Astrocyte (in vitro differentiated cells and primary cell): ENCODE measurements at places on chromosomes 3 and 15.

DNA sequence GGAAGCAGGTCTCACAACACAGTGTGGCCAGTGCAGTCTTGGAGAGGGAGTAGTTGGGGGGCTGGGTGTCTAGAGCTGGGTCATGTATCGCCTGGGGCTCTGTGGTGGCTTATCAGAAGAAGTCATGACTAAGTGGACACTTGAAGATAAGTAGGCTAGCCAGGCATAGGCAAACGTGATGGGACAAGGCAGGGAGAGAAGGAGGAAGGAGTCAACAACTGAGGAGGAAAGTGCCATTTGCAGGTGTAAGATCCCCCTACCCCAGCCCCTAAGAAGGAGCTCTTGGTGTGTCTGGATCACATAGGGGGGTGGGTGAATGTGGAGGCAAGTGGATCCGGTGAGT is 352.3 kb downstream of the LRTM1 start:
- DNase-seq, result no peak

DNA sequence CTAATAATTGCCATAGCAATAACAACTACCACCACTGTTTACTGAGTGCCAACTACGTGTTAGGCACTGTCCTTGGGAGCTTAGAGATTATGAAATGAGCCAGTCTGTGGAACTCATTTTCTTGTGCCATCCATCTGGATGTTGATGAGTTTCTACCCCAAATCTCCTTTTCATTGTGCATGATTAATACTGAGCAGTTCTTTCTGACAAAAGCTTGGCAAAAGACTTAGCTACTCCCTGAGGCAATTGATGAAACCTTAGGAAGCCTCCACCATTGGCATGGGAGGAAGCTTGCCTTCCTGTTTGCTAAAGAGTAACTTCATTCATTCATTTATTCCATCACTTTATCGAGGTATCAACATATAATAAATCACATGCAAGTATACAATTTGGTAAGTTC is 39.8 kb downstream of the PRICKLE2 start:
- no peak for DNase-seq

- DNase-seq, result no peak
Measured at GRCh38 chr3:38313263-38313662, 31.2 kb downstream of the SLC22A14 start.

DNA sequence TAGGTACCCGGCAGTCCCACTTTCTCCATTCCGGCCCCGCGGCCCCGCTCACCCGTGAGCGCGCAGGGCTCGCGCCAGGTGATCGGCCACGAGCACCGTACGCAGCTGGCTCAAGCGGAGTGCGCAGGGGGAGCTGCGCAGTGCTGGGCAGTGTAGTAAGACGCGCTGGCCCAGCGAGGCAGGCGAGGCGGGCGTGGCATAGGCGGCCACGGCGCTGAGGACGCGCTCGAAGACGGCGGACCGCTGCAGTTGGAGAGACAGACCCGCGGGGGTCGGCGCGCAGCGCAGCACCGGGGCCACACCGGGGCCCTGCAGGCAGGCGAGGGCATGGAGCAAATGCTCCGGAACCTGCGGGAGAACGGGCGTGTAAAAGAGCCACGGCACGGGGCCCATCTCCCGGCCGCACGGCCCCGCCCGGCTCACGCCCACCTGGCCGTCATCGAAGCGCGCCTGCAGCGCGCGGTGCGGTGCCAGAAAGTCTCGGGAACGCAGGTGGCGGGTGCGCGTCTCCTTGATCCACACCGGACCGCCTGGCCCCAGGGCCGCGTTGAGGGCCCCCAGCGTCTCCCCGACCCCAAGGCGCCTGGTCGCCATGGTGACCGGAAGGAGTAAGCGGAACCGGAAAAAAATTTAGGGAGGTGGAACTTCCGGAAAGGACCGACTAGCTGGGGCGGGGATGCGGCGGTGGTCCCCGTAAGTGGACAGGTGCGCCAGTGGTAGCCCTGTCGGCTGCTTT is at the start of gene DALRD3:
DALRD3 (minus strand) TSS at position 610 of the 736 bp plus-strand sequence; CDS start at position 594, 16 bp downstream.
- peak; percentile 39 for DNase-seq

- no peak for DNase-seq
Measured at GRCh38 chr3:163768048-163768447, 1310.2 kb downstream of the SI start.

- DNase-seq, result peak; percentile 68
Measured at GRCh38 chr3:125148836-125149235, 63.7 kb downstream of the SLC12A8 start.

- peak; percentile 24 for DNase-seq
Measured at GRCh38 chr3:113953677-113954076, 5.9 kb downstream of the ZDHHC23 start.

DNA sequence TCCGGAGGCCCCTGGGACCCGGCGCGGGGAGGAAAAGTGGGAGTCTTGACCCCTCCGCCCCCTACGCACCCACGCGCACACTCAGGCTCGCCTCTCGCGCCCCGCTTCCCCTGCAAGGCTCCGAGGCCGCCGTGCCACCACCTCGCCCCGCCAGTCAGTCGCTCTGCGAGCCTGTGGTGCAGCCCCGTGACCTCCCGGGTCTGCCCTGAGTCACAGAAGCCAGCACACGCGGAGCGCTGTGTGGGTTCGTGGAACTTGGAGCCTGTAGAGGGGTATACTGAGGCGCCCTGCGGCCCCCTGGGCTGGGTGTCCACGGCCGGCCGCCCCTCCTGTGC is 380 bp upstream of the ALS2CL start:
- DNase-seq, result no peak

GRCh38 chr3:191066669-191067068 is 132.4 kb upstream of the OSTN start:
- peak; percentile 69 for DNase-seq

DNA sequence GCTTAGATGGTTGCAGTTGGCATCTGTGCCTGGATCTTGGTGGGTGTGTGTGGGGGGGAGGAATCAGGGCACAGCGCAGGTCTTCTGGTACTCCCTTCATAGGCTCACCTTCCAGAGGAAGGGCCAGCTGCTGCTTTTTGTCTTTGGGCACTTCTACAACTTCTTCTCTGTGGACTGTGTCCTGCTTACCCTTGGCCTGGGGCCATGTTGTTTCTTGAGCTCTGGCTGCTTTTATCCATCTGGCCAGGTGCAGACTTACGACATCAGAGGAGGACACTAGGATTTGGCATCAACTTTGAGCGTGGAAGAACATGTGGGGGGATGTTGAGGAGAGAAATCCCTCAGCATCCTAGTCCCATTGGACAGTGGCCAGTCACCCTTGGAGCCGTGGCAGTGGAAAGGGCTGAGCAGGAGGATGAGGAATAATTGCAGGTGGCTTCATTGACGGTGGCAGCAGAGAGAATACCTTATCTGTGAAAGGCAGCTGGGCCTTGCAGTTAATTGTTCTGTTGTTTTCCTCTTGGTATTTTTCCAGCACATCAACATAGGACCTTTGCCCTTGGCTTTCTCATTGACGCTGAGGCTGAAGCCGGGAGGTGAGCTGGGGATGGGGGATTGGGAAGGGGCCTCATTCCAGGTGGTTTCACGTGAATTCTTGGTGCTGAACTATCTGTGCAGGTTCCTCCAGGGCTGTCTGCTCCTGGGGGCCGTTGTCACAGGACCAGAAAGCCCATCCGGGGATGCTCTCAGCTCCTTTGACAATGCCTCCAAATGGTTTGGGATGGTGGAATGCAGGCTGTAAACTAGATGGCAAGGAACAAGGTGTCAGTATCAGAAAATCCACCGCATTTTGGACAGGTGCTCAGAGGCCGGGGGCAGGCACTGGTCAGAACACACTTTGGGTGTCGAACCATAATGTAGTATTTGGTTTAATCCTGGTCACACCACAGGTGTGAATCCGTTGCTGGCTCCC is 9.7 kb downstream of the EPHB1 start:
- DNase-seq, result no peak

- peak; percentile 38 for DNase-seq
Measured at GRCh38 chr3:133464573-133464972, 64.7 kb downstream of the BFSP2 start.

- DNase-seq, result no peak
Measured at GRCh38 chr15:40245666-40246450, 7.0 kb downstream of the PAK6 start.

DNA sequence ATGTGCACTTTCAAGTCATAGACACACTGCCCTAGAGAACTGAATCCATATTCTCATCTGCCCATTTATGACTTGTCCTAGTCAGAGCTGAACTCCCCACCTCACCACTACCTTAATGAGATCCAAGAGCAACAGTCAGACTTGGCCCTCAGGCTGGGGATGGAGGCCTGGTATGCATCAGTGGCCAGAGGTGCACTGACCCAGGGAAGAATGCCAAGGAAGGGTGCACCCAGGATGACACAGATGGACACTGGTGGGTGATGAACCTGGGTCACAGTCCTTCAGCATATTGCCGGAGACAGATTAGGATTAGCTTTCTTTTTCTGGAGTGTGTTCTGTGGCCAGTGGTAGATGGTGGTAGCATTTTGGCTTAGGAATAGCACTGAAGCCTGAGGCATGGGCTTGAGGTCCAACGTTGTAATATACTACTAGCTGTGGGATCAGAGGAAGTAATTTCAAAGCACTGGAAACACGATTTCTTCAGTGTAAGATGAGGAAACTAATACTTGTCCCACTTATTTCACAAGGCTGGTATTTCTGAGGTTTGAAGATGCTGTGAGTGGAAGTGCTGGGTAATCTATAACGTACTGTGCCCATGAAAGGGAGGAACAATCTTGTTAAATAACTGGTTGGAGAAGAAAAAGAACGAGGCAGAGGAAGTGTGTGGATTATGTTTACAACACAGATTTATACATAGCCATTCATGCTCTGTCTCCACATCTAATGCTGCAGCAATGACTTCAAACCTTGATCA is 265.0 kb downstream of the THRB start:
- DNase-seq, result no peak

DNA sequence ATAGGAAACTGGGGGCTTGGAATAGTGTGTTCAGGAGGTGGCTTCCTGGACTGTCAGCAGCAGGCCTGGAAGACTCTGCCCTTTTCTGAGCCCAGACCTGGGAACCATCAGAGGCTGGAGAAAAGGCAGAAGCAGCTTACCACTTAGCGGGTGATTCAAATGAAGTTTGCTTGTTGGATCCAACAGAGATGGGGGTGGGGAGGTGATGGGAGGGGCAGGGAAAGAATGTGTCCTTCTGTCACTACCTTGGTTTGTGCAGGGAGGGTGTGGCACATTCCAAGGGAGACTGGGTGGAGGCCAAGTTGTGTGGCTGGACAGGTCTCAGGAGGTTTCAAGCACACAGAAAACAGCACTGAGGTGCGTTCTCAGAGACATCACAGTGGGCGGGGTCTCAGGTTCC is 58.8 kb downstream of the TRAK1 start:
- no peak for DNase-seq

- no peak for DNase-seq
Measured at GRCh38 chr3:160106905-160107861, 118.0 kb upstream of the C3orf80 start.

GRCh38 chr3:192215-192929 is 4.2 kb upstream of the CHL1 start:
- no peak for DNase-seq

- no peak for DNase-seq
Measured at GRCh38 chr3:15611018-15611417, 9.5 kb downstream of the BTD start.
